CD4-positive, alpha-beta T cell (primary cell): ENCODE measurements at places on chromosomes 11 and 22. TPM values are rescaled to one million over a fixed set of nuclear protein-coding genes. Genes with fewer than 3 reads are reported as not detected.
A peak's percentile ranks its signal among the peaks of the same experiment; 100 is the strongest.

The ALDH3B2 gene
- not detected for total RNA-seq

The NPAS4 gene
- total RNA-seq: not detected

DNA sequence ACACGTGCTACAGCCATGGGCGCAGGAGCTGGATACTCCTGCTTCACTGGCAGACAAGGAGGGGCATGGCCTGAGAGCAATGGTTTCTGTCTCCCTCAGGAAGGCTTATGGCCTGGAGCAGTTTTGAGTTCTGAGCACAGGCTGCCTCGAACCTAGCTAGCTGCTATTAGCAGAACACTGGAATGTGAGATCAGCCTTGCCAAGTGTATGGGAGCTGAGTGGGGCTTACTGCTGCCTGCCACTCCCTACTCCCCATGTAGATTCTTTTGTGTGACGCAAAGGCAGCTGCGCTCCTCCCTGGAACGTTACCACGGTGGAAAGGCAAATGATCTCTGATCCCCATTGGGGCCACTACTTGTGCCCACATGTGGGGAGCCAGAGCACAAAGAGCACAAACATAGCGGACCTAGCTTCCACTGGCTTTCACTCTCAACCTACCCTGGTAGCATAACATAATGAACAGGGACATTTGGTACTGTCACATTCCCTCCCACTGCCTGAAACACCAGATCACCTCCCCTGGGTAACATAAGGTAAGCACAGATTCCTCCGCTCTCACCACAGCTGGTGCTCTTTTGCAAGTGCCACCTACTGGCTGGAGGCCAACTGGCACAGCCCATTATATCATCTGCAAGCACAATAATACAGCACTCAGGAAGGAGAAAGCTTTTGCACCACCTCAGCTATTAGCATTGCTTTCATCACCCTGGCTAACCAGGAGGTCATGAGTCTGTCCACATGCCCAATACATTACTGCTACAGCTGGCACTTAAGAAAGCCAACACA lies 84.6 kb upstream of the GUCY1A2 start:
- no peak overlapping the region for H3K4me3 ChIP-seq
- DNase-seq: no peak
- no peak overlapping the region for H3K27ac ChIP-seq
- H3K4me1 ChIP-seq: no peaks in the 10 kb centered on the region
- H3K36me3 ChIP-seq: no peaks in the 10 kb centered on the region

- H3K4me3 ChIP-seq: no peak overlapping the region
- no peak for DNase-seq
- H3K27me3 ChIP-seq: no peaks in the 10 kb centered on the region
- H3K27ac ChIP-seq: peak overlapping the region; percentile 66
- peaks cover 84% of the 10 kb centered on the region for H3K36me3 ChIP-seq
These were observed 5.5 kb upstream of the CASTOR1 start for GRCh38 chr22:30294830-30295229.

- H3K27ac ChIP-seq: no peak overlapping the region
- peaks cover 5% of the 10 kb centered on the region for H3K27me3 ChIP-seq
- no peaks in the 10 kb centered on the region for H3K4me1 ChIP-seq
- no peaks in the 10 kb centered on the region for H3K36me3 ChIP-seq
These were observed 76.4 kb upstream of the DRD2 start for GRCh38 chr11:113551645-113552044.

DNA sequence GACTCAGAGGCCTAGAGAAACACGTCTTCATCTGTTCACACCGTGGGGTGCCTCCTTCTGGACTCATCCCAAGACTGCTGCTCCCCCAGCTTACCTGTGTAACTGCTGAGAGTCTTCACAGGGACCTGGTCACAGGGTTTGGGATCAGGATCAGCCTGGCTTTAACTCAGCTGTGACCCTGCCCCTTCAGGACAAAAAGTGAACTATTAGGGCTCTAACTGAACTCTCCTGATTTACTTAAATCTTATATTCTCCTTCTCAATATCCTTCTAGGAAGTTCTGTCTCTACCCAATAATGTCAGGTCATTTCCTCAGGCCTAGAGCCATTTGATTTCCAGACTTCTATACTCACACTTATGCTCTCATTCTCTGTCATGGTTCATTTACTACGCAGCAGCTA lies 108.4 kb downstream of the ZNF280B start:
- no peak overlapping the region for H3K27ac ChIP-seq
- no peaks in the 10 kb centered on the region for H3K36me3 ChIP-seq
- no peak for DNase-seq
- H3K4me1 ChIP-seq: no peaks in the 10 kb centered on the region
- H3K27me3 ChIP-seq: peaks cover 4% of the 10 kb centered on the region
- H3K4me3 ChIP-seq: no peak overlapping the region

DNA sequence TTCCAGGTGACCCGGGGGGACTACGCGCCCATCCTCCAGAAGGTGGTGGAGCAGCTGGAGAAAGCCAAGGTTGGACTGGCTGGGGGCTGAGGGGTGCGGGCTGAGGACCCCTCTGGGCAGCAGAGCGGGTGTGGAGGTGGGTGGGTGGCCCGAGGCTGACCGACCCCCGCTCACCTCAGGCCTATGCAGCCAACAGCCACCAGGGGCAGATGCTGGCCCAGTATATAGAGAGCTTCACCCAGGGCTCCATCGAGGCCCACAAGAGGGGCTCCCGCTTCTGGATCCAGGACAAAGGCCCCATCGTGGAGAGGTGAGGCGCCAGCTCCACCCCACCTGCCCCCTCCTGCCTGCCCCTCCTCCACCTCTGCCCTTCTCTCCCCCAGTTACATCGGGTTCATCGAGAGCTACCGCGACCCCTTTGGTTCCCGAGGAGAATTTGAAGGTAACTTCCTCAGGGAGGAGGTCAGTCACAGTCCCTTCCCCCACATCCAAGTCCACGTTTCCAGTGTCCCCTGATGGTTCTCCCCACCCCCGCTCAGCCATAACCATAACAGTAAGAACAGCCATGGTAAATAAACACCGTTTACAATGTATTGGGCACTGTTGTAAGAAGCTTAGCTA lies 11.2 kb downstream of the DPP3 start:
- H3K4me3 ChIP-seq: no peak overlapping the region
- H3K36me3 ChIP-seq: peaks cover 56% of the 10 kb centered on the region
- no peak for DNase-seq
- H3K4me1 ChIP-seq: no peaks in the 10 kb centered on the region
- no peak overlapping the region for H3K27ac ChIP-seq
- no peaks in the 10 kb centered on the region for H3K27me3 ChIP-seq

DNA sequence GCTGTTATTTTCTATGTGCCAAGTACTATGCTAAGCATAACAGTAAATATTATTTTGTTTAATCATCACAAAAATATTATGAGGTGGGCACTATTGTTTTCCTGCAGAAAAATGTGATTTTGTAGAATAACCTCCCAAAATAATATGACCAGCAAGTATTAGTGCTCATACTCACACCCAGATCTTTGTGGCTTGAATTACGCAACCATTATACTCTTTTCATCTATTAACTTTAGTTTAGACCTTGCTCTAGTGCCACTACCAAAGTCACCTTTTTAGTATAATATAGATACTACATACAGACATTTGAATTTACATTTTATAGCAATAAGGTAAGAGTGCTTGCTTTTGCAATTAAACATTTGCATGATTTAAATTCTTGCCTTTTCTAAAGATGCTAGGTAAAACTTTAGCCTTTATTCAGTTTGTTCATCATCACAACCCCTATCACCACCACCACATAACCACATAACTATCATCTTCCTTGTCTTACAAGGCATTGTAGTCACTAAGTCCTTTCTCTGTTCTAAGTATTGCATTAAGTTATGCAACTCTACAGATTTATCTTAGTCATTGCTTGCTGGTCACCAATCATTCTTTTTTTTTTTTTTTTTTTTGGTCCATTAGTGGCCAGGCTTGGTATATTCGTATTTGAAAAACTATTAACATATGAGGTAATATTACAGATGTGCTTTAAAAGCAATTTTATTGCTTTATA lies 68.4 kb downstream of the GAS2 start:
- H3K27ac ChIP-seq: no peak overlapping the region
- no peak for DNase-seq
- no peak overlapping the region for H3K4me3 ChIP-seq
- no peaks in the 10 kb centered on the region for H3K36me3 ChIP-seq
- H3K27me3 ChIP-seq: no peaks in the 10 kb centered on the region
- no peaks in the 10 kb centered on the region for H3K4me1 ChIP-seq

- no peaks in the 10 kb centered on the region for H3K27me3 ChIP-seq
- H3K4me1 ChIP-seq: no peaks in the 10 kb centered on the region
- no peak for DNase-seq
- no peak overlapping the region for H3K4me3 ChIP-seq
These were observed 13.0 kb downstream of the INTS4 start for GRCh38 chr11:77981346-77981947.

DNA sequence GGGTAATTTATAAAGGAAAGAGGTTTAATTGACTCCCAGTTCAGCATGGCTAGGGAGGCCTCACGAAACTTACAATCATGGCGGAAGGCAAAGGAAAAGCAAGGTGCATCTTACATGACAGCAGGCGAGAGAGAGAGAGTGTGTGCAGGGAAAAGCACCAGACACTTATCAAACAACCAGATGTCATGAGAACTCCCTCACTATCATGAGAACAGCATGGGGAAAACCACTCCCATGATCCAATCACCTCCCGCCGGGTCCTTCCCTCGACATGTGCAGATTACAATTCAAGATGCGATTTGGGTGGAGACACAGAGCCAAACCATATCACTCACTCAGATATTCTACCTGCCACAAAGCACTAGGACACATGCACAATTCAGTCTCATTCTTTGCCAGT lies 48.1 kb upstream of the HMGXB4 start:
- peaks cover 5% of the 10 kb centered on the region for H3K27me3 ChIP-seq
- no peak for DNase-seq
- H3K4me3 ChIP-seq: no peak overlapping the region
- H3K27ac ChIP-seq: no peak overlapping the region

The NRGN gene
- 0.84 TPM for total RNA-seq

- peaks cover 4% of the 10 kb centered on the region for H3K4me1 ChIP-seq
- no peaks in the 10 kb centered on the region for H3K36me3 ChIP-seq
- DNase-seq: no peak
These were observed at the start of gene ANO5 for GRCh38 chr11:22192642-22193347. ANO5 (plus strand) TSS chr11:22193085; CDS start chr11:22193493, 408 bp downstream.

DNA sequence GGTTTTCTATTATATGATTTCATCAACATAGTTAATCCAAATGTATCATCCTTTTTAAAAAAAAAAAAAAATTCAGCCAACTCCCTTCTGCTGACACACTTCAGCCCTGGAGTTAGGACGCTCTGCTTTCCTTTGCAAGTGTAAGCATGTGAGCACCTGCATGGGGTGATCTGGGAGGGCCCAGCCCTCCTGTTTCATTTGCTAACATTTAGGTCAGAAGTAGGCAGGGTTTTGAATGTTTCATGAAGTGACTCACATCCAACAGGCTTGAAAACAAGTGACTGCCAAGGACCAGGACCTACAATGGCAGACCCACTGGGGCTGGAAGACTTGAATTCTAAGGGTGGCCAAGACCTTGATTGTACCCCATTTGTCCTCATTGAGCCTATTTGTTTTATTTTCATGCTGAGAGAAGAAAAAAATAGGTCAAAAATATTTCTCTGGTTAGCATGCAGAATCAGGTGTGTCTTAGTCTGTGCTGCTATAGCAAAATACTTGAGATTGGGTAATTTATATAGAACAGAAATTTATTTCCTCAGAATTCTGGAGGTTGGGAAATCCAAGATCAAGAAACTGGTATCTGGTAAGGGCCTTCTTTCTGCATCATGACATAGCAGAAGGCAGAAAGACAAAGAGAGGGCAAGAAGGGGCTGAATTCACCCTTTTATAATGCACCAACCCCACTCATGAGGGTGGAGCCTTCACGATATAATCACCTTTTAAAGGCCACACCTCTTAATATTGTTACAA lies 137.6 kb downstream of the CD44 start:
- DNase-seq: no peak
- H3K27me3 ChIP-seq: no peaks in the 10 kb centered on the region
- H3K36me3 ChIP-seq: no peaks in the 10 kb centered on the region
- H3K27ac ChIP-seq: no peak overlapping the region
- H3K4me3 ChIP-seq: no peak overlapping the region

DNA sequence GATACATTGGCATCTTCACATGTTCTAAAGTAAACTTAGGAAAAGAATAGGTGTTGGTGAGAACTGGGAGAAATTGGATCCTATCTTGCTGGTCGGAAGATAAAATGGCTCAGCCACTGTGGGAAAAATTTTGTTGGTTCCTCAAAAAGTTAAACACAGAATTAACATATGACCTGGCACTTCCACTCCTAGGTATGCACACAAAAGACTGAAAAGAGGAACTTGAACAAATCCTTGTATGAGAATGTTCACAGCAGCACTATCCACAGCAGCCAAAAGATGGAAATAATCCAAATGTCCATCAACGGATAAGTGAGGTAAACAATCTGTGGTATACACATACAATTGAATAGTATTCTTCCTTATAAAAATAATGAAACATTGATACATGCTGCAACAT lies 4.8 kb upstream of the TPH1 start:
- no peaks in the 10 kb centered on the region for H3K36me3 ChIP-seq
- no peak overlapping the region for H3K27ac ChIP-seq
- H3K4me3 ChIP-seq: no peak overlapping the region

The EHF gene
- total RNA-seq: not detected

The SGSM1 gene
- 1.3 TPM for total RNA-seq

- peaks cover 21% of the 10 kb centered on the region for H3K36me3 ChIP-seq
- H3K4me1 ChIP-seq: peaks cover 44% of the 10 kb centered on the region
- H3K27ac ChIP-seq: peak overlapping the region; percentile 91
- no peaks in the 10 kb centered on the region for H3K27me3 ChIP-seq
These were observed 6.6 kb downstream of the NEAT1 start for GRCh38 chr11:65429068-65429681.

GRCh38 chr22:42114721-42115120 lies 15.9 kb downstream of the CYP2D6 start:
- H3K36me3 ChIP-seq: no peaks in the 10 kb centered on the region
- H3K27ac ChIP-seq: no peak overlapping the region
- H3K27me3 ChIP-seq: no peaks in the 10 kb centered on the region
- peaks cover 6% of the 10 kb centered on the region for H3K4me1 ChIP-seq

The BEST1 gene
- 0.14 TPM for total RNA-seq

- DNase-seq: no peak
- H3K27ac ChIP-seq: no peak overlapping the region
These were observed 3.3 kb upstream of the TPP1 start for GRCh38 chr11:6622261-6623171.
